ENCODE measurements at places on chromosomes 4 and X.

- no peak for DNase-seq
Measured at GRCh38 chr4:67522851-67523671, 22.2 kb downstream of the CENPC start.

DNA sequence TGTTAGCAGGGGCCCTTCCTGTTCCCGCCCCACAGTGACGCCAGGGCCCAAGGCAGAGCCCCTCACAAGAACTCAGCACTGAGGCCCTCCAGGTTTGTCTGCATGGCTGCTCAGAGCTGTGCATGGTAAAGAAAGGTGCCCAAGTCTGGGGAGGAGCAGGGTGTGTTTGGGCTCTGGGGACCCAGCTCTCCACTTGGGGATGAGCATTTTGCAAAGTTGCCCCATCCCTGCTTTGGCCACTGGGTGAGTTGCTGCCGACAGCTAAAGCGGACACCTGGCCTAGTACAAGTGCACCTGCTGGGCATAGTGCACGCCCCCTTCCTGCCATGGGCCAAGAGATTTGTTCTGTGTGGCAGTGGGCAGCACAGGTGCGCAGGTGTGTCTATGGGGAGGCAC lies 2.0 kb upstream of the MXD4 start:
- DNase-seq, result no peak

DNA sequence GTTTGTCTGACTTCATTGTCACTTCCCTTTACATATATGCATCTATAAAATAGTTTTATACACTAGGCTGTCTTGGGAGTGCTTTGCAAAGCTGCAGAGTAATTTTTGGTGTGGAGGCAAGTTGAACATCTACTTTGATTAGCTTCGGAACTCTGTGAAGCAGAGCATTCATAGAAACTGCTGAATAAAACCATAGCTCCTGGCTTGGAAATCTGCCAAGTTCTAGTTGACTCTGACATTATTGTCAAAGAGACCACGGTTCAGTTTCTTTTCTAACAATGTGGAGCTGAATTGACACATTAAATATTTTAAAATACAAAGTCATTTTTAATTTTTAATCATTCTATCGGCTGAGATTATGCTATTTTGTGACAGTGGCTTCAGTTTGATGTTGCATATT lies 335.0 kb downstream of the BMPR1B start:
- no peak for DNase-seq

DNA sequence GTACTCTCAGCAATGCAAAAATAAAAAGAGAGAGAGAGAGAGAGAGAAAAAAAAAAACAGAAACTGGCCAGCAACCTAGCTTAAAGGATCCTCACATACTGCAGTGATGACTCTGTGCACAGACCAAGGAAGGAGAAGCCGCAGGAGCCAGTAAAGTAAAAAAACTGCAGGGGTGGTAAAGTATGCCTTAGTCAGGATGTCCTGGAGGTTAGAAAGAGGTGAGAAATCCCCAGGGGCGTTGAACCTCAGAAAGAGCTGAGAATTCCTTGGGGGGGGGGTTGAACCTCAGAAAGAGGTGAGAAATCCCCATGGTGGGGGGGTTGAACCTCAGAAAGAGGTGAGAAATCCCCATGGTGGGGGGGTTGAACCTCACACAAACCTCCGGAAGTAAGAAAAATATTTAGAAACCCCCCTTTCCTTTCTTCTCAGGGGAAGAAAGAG lies 48.0 kb downstream of the MAGEA9 start:
- no peak for DNase-seq

DNA sequence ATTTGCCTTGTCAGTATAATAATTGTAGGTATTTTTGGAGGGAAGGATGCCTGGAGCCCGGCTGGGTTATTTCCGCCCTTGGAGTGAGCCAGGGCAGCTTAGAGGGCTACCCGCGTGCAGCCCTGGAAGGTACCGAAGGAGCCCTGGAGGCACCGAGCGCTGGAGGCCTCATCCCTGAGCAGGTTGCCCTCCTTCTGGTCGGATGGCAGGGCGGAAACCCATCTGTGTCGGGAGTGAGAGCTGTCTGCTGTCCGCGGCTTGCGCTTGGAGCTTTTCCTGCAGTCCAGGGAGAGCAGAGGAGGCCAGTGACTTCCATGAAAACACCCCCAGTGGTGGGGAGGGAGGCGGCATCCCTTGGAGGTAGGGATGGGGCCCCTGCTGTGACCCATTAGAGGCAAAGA lies 122.1 kb downstream of the TBL1X start:
- DNase-seq, result no peak

DNA sequence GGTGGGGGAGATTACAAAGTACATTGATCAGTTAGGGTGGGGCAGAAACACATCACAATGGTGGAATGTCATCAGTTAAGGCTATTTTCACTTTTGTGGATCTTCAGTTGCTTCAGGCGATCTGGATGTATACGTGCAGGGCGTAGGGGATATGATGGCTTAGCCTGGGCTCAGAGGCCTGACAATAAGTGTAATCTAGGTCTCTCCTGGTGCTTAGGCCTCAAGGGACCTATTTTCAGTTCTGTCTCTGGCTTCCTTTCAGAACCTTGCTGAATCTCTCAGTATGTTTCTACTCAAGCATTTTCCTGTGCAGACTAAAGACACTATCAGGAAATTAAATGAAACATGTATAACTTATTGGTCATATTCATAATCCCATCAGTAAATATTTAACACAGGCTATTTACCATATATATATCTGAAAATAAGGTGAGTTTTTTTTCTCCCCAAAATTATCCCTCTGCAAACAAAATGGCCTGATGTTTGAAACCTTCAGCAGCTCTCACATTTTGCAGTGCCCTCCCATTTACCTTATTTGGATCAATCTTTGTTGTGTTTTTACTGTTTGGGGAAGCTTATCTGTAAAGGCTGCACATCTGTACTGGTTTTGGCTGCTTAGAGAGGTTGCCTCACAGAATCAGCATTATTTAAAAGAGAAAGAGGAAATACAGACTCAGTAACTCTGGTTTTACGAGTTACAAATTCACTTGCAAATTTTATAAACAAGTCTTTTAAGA lies 2.3 kb upstream of the ZCCHC4 start:
- no peak for DNase-seq

GRCh38 chrX:104864296-104864695 lies 298.3 kb downstream of the IL1RAPL2 start:
- no peak for DNase-seq

- no peak for DNase-seq
Measured at GRCh38 chrX:116236666-116237065, 66.1 kb downstream of the AGTR2 start.

DNA sequence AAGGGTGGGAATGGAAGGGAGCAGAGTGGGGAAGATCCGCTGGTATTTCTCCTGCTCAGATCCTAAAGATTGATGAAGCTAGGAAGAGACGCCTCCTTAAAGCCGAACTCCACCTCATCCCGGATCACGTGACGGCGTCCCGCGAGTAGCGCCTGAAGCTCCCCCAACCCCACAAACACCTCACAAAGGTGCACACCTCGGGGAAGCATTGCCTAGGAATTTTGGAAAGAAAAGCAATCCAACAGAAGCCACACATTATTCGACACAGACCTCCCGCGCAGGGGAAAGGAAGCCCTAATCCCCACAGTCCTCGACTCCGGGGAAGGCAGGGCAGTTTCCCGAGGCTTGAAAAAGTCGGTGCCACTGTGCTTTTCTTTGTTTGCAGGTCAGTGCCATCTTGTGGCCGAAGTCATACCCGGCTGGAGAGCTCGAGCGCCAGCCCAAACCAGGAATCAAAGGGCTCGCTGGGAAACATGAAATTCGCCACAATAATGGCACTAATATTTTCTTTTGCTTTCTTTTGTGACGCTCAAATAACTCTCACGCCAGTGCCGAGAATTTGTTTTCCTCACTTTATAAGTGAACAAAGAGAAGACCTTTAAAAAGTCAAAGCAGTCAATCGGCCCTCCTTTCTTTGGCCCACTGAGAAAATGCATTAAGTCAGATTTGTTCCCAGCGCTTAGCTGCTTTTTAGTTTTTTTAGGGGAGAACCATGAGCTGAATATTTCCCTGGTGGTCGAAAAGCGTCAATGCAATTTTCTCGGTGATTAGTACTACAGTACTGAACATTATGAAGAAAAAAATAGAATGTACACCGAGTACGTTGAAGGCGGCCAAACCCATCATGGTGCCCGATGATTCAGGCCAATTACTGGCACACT lies at the start of gene NPY1R:
Gene NPY1R (minus strand): TSS at position 71 of the 881 bp plus-strand sequence. CDS start 6,042 bp downstream, outside the sequence.
- DNase-seq, result peak; percentile 37

DNA sequence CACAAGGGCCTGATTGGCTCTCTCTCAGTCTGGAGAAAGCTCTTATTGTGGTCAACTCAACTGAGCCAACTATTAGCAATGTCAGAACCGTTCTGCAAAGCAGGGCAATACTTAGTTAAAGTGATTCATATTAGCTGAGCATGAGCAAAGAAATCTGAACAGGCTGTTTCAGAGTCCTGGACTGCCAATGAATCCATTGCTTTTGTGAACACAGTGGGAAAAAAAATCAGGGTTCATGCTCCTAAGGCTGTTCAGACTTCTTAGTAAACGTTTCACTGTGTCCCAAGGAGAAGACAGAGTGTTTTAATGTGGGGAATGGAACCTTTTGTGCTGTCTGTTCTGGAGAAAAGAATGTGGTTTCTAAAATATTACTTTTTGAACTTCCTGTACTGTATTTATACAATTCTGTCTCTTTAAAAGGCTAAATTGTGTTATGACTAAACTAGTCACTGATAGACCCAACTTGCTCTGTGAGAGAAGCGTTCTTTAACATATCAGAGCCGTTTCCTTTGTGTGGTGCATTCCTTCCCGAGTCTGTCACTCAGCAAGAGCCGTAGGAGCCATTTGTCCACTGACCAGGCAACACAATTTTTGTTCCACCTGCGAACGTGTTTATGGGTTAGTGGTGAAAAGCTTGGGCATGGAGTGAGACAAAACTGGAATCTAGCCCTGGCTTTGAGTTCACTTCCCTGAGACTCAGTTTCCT lies 366.1 kb downstream of the FBXO8 start:
- DNase-seq, result no peak

GRCh38 chrX:7170898-7171297 lies 22.9 kb upstream of the PUDP start:
- no peak for DNase-seq

DNA sequence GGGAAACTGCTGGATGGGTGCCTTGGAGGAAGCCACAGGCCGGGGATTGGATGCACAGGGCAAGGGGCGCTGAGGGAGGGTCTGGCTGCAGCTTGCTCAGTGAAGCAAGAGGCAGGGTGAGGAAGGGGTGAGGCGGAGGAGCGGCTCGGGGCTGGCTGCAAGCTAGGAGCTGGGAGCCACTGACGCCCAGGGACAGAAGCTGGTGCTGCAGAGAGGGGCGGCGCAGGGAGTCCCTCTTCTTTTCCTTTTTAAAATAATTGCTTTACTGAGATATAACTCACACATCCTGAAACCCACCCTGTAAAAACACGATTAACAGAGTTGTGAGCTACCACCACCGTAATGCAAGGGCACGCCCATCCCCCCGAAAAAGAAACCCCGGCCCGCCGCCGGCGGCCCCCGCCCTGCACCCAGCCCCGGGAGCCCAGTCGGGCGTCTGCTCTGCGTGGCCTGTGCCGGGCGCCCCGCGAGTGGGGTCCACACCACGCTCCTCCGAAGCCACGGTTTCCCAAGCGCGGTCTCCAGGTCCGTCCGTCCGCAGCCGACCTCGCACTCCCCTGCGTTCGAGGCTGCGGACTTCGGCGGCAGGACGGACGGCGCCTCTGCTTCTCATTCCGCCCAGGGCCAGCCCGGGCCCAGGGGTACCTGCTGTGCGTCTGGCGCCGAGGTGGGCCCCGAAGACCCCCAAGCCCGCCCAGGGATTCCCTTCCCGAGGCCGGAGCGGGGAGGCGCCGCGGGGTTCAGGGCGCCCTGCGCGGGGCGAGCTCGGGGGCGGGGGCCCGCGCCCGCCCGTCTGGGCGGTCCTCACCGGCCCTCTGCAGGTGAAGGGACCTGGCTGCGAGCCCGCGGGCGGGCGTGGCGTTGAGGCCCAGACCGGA lies 866 bp upstream of the UVSSA start:
- no peak for DNase-seq

- DNase-seq, result no peak
Measured at GRCh38 chr4:121728798-121729226, 32.0 kb upstream of the ANXA5 start.

GRCh38 chr4:5461477-5461876 lies 246.9 kb downstream of the EVC2 start:
- no peak for DNase-seq

DNA sequence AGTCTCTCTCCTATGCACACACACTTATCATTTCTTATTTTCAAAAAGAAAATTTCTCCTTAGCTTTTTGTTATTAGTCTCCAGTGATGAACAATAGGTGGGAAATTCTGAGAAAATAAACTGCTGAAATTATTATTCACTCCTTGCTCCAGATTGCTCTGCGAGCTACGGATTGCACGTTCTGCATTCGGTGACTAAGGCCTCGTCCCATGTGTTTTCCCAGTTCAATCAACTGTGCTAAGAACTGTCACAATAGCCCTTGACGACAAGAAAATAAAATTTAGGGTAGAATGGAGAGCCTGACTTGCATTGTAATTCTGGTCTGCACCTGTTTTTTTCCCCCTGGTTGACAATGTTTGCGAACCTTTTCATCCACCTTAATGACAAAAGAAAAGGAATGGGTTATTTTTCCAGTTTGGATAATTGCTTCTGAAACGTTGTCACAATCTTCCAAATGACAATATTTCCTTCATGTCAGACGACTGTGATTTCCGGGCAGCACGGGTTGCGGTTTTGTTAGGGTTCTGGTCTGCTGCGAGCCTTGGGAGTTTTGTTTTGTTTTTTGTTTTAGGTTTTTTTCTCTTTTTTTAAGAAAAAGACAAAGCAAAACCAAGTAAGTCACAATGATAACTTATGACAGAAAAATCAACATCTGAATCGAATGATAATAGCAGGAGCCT lies 124.5 kb upstream of the NOCT start:
- DNase-seq, result no peak

GRCh38 chr4:124910327-124910726 lies 197.8 kb upstream of the ANKRD50 start:
- DNase-seq, result no peak

DNA sequence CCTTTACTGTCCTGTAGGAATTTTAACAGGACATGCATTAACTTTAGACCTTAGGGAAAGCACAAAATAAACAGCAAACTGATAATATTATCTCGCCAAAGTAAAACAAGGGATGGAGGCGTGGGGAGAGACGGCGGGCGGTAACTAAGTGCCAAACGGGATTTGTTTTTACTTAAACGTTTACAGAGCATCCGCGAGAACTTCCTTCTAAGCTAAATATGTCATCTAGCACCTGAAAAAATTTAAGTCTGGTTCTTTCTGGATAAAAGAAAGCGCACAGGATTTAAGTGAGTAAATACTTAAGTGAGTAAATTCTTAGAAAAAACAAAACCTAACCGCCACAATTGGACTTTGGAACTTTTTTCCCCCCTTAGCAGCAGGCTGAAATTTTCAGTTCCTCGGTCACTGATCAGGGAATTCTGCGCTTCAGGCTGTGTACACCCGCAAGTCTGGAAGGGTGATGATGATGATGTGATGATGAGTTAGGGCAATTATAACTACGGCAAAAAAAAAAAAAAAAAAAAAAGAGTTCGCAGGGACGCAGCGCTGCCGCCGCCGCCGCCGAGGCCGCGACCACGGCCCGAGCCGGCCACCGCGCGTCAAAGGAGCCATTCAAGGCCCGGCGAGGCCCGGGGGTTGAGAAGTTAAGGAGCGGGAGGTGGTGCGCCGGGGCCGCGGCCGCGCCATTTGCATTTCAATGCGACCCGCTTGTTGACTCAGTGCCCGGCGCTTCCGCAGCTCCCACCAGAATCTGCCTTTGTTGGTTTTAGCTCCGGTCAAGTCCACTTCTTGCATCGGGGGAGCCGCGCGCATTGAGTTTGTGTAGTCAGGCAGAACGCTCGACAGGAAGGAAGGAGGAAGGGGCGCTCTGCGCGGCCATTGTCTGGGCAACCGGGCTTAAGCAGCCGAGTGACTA lies 108.8 kb downstream of the SPRY1 start:
- DNase-seq, result peak; percentile 51

- no peak for DNase-seq
Measured at GRCh38 chr4:82523179-82523578, 38.6 kb downstream of the TMEM150C start.

Data from amygdala (tissue), 56 donors.